Cardiac fibroblast (primary cell): ENCODE measurements at places on chromosomes 13 and 19.

GRCh38 chr13:45873491-45874325, 22.2 kb upstream of the SIAH3 start:
- peak; percentile 46 for DNase-seq

GRCh38 chr13:21703846-21704245, 33.0 kb downstream of the FGF9 start:
- DNase-seq = no peak

- DNase-seq = peak; percentile 15
Measured at GRCh38 chr19:43564800-43565199, 10.5 kb downstream of the XRCC1 start.

GRCh38 chr19:39841041-39841440, 5.1 kb downstream of the FBL start:
- no peak for DNase-seq

GRCh38 chr13:33349288-33349985, 63.9 kb upstream of the STARD13 start:
- DNase-seq = no peak

- peak; percentile 92 for DNase-seq
Measured at GRCh38 chr13:33169273-33169980, 116.1 kb downstream of the STARD13 start.

DNA sequence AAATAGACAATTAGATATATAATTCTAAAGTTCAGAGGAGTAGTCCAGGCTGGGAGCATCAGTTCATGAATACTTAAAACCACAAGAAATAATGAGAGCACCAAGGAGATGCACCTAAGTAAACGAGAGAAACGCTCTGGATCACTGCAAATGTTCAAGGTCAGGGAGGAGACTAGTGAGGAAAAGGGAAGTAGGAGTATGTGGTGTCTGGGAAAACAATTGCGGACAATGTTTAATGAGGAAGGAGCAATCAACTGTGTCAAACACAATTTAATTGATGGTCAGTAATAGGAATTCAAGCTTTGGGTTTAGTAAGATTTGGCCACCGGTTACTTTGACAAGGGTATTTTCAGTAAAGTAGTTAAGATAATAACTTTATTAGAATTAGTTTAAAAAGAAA, 652.2 kb downstream of the DACH1 start:
- DNase-seq = no peak

GRCh38 chr19:56176881-56177280, 1.1 kb downstream of the GALP start:
- DNase-seq = no peak

DNA sequence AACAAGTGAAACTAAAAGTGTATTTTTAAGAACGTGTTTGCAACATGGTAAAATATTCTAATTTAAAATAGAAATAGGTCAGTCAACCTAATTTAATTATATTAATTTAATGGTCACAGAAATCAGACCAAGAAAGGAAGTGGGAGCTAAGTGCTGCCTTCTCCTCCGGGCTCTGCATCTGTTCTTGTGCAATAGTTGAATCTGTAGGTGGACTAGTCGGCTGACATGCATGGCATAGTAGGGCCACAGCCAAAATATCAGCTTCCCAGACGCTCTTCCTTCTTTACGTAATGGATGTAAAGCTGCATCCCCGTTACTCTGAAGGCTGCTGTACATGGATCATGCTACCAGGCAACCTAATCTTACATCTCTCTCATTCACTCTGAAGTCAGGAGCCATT, 47.3 kb downstream of the COL4A1 start:
- DNase-seq = no peak
